ENCODE measurements at places on chromosomes 4 and X. TPM values are rescaled to one million over a fixed set of nuclear protein-coding genes. Genes with fewer than 3 reads are reported as not detected.

DNA sequence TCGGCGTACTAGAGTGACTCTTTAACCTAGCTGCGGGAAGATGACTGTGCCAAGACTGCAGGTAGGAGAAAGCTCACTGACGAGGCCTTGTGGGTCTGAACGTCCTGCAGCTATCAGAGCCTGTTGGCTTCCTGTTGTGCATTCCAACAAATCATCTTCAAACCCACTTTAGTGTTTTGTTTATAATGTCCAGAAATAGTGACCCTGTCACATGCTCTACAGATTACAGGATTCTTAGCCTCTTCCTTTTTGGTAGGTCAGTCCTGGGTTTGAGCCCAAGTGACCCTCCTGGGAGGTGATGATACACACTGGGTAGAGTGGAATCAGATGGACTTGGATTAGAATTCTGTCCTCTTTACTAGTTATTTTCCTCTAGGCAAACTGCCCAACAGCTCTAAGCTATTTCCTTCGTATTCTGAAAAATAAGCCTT lies 33.2 kb downstream of the HTT start:
- no peak for DNase-seq

GRCh38 chr4:24266951-24267722 lies 317.2 kb downstream of the DHX15 start:
- DNase-seq, result no peak

- no peak for DNase-seq
These were observed 181.9 kb downstream of the AFAP1 start for GRCh38 chr4:7757501-7758471.

GRCh38 chr4:163566257-163566796 lies 71.8 kb downstream of the TMA16 start:
- DNase-seq, result no peak

DNA sequence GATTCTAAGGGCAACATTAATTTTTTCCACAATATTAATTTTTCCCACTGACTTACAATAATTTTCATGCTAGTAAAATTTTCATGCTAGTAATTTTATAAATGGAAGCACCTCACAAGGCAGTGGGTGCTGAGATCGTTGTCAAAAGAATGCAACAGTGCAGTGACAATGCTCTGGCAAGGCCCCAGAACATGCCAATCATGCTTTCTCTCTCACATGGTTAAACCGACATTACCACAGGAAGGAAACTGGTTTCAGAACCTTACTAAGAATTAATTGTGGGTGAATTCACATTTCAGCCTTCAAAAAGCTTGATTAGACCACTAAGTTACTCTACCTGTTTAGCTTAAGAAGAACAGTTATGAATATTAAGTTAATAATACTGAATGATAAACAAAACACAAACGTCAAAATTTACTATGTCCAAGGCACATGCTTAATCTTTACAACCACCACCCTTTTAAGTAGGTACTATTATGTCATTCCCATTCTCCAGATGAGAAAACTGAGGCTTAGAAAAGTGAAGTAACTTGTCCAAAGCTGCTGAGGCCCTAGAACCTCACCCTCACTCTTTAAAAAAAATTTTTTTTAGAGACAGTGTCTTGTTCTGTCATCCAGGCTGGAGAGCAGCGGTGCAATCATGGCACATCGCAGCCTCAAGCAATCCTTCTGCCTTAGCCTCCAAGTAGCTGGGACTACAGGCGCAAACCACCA lies 10.0 kb upstream of the OPHN1 start:
- no peak for DNase-seq

The XKRX gene
- 1.2 TPM for total RNA-seq

The MAOA gene
- 7.6 TPM for total RNA-seq

Data from WTC11 (cell line).